ENCODE measurements at places on chromosomes 1 and 21.

- DNase-seq, result no peak
These were observed 47.1 kb downstream of the UMODL1 start for GRCh38 chr21:42117967-42118780.

- peak; percentile 95 for DNase-seq
These were observed 65.4 kb upstream of the PTGS2 start for GRCh38 chr1:186745531-186746146.

- no peak for DNase-seq
These were observed 63.5 kb upstream of the KIAA1614 start for GRCh38 chr1:180849031-180849775.

GRCh38 chr1:105793536-105794146 lies 1262.8 kb upstream of the PRMT6 start:
- peak; percentile 31 for DNase-seq

GRCh38 chr1:53766831-53767405 lies 28.0 kb upstream of the GLIS1 start:
- DNase-seq, result peak; percentile 35

DNA sequence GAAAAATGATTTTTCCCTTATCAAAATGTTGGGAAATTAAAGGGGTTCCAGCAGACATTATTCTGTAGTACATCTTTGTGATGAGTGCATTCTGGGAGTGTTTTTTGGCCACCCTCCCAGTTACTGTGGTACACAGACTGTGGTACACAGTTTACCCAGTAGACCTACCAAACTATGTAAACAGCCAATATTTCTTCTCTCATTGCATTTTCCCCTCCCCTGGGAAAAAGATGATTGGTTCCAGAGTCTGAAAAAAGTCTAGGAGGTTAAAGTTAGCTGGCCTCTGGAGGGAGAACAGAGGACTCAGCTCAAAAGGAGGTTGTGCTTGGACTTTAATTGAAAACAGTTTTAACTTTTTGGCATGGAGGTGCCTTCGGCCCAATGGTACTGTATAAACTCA lies 42.5 kb downstream of the PGM1 start:
- no peak for DNase-seq

DNA sequence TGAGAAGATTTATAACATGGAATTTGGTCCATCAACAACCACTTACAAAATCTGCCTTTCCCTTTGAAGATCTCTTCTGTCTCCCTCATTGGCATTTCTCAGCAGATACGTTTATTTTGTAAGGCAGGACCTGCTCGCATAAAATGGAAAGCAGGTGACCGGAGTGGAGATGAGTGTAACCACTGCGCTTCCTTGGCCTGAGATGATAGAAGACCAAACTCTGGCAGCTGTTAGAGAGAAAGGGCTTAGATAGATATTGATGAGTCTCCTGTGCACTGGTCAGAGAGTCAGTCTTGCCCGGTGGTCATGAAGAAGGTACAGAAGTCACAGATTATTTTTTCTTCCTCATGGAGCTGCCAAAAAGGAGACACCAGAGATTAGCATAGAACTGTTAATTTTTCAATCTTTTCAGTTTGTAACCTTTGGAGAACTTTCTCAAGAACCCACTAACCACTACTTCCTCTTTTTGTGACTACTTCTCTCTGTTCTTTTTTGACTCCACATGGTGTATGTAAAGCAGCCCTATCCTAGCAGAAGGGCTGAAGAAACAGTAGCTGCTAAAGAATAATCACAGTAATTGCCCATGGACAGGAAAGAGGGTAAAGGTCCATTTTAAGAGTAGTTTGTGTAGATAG lies 47.6 kb downstream of the FCRL3 start:
- no peak for DNase-seq

DNA sequence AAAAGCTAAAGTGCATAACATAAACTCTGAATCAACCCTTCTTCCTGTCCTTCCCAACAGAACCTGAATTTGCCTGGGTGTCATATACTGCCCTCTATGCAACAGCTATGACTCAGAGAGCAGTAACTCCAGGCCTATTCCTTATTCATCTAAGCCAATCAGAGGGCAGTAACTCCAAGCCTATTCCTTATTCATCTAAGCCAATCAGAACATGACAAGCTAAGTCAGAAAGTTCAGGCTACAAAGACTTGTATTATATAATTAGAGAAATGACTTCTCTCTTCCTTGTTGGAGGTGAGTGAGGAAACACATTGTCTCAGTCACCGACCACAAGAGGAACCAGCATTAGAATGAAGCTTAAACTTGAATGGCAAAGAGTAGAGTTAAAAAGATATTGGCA lies 26.2 kb upstream of the TADA1 start:
- peak; percentile 54 for DNase-seq

DNA sequence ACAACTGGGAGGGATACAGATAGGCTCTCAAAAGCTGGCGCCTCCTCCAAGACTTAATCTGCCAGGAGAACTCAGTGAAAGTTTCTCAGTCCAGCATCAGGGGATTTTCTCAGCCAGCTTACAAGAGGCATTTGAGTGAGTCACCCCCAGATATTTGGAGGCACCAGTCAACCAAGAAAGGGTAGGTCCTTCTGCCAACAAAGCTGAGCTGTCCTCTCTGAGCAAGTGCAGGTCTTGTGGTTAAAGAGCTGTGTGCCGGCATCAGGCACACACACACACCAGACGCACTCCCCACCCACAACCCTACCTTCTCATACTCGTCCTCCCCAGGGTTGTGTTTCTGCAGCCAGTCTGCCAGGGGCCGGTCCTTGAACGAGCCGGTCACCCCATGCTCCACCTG lies 27.0 kb upstream of the PPP1R15B start:
- no peak for DNase-seq

GRCh38 chr1:96183928-96184327 lies 537.7 kb upstream of the PTBP2 start:
- no peak for DNase-seq

GRCh38 chr1:90919190-90919719 lies 102.6 kb downstream of the ZNF644 start:
- DNase-seq, result no peak

GRCh38 chr1:145729196-145729595 lies 9.9 kb downstream of the CD160 start:
- no peak for DNase-seq

DNA sequence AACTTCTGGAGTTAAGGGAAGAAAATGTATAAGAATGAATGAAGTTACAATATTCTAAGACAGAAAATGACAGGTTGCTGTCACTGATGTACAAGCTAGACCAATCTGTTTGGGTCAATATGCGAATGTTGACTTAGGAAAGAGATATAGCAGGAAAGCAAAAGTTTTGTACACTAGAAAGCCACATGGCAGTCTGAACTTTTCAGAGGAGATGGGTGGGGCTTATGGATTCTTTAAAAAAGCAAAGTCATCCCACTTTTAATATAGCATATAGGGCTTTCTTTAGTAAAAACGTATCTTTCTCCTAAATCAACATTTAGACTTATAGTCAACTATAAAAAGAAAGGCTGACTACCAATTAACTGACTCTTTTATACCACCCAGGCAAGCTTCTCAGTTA lies 381.2 kb downstream of the PTPRC start:
- DNase-seq, result no peak

GRCh38 chr1:63261736-63262458 lies 60.5 kb upstream of the FOXD3 start:
- peak; percentile 93 for DNase-seq

- no peak for DNase-seq
These were observed 21.6 kb upstream of the RGL1 start for GRCh38 chr1:183783342-183783741.

DNA sequence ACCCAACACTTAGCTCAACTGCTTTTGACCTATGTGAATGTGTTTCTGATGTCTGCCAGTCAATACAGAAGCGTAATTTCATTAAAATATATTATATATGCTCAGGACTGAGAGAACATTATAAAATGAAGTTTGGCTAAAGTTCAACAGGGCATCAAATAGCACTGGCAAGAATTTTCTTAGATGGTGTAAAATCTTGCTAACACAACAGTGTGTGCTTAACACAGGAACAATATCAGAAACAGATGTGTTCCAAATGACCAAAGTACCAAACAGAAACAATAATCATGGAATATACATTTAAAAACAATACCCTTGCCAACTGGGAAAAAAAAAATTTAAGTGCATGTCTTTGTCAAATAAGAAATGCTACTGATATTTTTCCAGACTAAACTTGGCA lies 10.4 kb upstream of the LHX8 start:
- no peak for DNase-seq

DNA sequence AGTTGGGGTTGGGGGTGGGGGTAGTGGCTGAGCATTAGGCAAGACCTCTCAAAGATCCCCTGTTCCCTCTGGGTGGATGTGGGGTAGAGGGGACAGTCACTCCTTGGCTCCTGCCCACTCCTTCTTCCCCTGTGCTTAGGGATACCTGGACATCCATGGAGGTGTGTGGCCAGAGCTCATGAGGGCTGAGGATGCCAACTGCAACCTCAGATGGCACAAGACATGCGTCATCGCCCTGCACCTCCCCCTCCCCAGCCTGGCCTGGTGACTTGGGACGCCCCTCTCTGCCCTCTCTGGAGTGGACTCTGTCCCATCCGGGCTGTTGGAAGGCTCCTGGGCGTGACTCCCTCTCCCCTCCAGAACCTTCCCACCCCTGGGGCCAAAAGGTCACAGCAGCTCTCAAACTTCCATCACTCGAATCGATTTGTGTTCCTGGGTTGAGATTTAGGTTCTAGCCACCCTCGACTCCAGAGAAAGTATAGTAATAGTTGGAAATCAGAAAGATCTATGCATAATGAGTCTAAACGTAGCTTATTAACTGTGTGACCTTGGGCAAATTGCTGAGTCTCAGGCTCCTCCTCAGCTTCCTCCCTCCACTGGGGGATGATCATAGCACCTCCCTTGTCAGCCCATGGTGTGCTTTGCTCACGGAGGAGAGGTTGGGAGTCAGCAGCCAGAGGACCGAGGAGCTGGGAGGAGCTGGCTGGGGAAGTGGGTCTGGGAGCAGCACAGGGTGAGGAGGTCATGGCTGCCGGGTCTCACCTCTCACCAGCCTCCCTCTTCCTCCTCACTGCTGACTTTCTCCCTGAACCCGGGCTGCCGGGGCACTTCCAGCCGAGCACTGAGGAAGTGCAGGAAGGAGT lies 2.2 kb upstream of the PTPN7 start:
- no peak for DNase-seq

DNA sequence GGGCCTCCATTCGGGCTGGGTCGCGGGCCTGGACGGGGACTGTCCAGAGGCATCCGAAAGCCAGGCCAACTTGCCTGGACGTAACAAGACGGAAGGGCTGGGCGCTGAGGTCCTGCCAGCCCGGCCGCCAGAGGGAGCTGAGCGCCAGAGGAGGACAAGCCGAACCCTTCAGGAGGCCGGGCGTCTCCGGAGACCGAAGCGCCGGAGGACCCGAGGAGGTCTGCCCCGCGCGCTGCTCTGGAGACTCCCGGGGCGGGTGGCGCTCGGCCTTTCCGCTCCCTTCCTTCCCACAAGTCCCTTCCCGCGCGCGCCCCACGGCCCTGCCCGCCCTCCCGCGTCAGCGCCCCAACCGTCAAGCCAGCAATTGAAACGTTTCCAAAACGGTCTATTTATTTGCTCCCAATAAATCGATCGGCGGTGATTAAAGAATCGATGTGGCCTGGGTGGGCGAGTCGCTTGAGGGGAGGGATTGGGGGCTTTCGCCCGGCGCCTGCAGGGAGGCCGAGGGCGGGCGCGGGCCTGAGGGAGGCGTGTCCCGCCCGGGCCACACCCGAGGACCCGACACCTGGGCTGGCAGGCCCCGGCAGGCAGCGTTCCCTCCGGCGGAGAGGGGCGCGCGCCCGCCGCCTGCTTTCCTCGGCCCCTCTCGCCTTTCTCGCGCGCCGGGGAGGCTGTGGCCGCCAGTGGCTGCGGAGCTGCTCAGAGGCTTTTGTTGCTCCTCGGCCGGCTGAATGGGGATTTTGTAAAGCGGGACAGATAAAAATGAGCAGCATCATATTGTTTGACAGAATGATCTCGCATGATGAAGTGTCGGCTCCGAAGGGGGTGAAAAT lies 5.2 kb upstream of the FOXD3 start:
- DNase-seq, result peak; percentile 78

DNA sequence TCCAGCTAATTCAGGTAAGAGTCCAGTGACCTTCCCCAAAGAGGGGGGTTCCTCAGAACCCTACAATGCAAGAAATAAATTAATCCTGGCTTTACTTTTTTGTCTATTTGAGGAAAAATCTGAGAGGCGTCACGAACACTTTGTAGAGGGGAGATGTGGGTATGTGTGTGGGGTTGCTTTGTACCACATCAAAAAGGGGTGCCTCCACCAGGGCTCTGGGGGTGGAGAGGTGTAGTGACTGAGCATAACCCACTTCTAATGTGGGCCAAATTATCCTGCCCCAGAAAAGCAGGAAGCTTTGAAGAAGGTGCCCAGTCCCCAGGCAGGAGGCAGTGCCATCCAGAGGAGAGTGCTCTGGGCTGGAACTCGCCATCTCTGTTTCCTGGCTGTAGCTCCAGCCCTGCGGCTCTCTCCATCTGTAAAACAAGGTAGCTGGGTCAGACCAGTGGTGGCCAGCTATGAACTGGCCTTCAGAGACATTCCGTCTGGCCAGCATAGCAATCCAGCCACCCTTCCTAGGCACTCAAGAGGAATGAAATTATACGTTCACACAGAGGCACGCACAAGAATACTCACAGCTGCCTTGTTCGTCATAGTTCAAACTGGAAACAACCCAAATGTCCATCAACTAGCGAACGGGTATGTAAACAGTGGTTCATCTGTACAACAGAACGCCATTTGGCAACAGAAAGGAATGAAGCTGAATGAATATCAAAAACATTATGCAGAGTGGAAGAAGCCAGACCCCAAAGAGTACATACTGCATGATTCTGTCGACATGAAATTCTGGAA lies 45.4 kb upstream of the TNFRSF1B start:
- no peak for DNase-seq

GRCh38 chr1:162466797-162467196 lies 30.8 kb upstream of the UHMK1 start:
- no peak for DNase-seq

GRCh38 chr1:230744382-230744781 lies 2.8 kb upstream of the CAPN9 start:
- DNase-seq, result no peak

DNA sequence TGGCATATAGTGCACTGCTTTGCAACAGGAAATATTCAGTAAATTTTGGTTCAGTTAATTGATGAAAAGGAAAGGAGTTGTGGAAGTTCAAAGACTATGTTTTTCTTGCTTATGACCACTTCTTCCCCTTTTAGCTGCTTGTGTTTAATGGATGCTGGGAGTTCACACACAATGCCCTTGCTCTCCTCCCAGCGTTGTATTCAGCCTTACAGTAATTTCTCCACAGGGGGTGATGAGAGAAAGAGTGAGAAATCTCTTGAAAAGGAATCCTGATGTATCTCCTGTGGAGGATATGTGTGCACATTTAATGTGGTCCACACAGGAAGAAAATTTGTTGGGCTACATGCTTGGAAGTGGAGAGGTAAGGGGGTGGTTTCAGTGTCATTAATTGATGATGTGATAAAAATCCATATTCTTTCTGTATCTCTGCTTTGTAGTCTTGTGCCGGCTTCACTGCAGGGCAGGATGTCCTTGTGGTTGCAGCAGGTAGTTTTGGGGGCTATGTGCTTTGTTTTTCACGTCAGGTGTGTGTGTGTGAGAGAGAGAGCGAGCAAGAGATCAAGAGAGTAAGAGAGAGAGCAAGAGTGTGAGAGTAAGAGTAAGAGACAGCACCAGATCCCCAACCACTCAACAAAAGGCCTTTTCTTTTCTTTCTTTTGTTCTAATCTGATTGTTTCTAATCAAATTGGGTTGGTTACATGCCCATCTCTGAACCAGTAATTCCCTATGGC lies 204.4 kb downstream of the RWDD3 start:
- no peak for DNase-seq

Data from foreskin melanocyte (primary cell).